ENCODE measurements at places on chromosomes 16 and 17.

- DNase-seq = peak; percentile 11
These were observed at the start of gene HAS3 for GRCh38 chr16:69105501-69106361. Gene HAS3, plus strand, starts transcription at chr16:69105653. Its CDS starts 3,743 bp downstream, at chr16:69109396.

DNA sequence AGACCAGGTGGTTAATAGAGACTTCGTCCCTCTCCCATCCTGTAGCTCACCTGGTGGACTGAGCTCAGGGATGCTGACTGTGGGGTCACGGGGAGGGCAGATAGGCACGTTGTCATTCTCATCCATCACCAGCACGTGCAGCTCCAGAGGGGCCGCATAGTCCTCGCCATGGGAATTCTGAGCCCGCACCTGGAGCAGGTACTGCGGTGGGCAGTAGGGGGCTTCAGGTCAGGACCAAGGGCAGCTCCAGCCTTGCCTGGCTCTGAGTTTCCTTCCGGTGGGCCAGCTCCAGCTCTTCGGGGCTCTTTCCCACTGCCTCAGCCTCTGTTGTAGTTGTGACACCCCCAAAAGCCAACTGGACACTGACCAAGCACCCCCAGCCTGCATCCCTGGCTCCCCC is 5.6 kb downstream of the CDH16 start:
- no peak for DNase-seq

DNA sequence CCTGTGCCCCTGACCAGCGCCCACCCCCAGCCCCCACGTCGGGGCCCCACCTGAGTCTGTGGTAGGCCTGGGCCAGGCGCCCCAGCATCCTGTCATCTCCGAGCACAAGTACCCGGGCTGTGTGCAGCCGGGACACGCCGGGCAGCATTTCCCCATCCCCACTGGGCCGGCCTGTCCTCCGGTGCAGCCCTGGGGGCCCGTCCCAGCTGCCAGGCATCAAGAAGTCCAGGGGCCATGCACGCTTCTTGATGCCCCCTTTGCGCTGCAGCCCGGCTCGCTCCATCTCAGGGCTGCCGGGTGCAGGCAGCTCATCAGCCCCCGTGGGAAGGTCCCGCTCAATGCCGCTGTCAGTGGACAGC is 29.3 kb upstream of the MFSD6L start:
- no peak for DNase-seq

GRCh38 chr16:11131706-11132105 is 124.3 kb downstream of the SOCS1 start:
- DNase-seq = no peak

DNA sequence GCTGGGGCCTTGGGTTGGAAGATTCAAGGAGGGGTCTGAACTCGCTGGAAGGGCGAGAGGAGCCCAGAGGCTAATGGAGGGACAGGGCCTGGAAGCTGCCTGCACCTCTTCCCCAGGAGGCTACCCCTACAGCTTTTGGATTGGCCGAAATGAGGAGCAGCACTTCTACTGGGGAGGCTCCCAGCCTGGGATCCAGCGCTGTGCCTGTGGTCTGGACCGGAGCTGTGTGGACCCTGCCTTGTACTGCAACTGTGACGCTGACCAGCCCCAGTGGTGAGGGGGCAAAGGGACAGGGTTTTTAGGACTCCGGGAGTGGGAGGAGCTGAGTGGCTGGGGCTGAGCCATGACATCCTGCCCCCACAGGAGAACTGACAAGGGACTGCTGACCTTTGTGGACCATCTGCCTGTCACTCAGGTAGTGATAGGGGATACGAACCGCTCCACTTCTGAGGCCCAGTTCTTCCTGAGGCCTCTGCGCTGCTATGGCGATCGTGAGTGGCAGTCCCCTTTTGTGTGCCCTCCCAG is 8.8 kb downstream of the CNTNAP1 start:
- DNase-seq = no peak

DNA sequence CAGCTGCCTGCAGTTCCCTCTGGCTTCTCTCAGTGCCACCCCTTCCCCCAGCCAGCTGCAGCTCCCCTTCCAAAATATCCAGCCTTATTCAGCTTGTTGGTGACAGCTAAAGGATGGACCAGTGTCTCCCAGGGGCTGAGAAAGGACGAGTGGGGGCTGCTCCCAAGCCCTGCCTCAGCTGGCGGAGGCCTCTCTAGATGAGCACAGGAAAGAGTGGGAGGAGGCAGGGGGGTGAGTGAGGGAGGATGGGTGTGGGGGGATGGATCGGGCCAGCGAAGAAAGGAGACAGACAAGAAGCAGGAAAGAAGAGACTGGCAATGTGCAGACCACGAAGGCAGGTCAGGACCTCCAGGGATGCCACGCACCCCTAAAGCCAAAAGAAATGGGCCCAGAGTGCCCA is 17.5 kb downstream of the PIPOX start:
- no peak for DNase-seq

GRCh38 chr16:19135896-19136438 is 22.2 kb downstream of the ITPRIPL2 start:
- DNase-seq = no peak

DNA sequence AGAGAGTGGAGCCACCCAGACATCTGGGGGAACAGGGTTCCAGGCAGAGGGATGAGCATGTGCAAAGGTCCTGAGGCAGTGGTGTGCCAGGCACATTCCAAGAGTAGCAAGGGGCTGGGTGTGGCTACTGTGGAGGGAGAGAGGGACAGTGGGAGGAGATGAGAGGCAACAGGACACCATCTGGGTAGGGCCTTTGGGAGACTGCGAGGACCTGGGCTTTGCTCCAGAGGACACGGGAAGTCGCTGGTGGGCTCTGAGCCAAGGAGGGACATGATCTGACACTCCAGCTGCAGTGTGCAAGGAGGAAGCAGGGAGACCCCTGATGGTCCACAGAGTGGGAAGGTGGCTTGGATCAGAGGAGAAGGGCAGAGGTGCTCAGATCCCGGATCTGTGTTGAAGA is 56.7 kb upstream of the MED9 start:
- no peak for DNase-seq

DNA sequence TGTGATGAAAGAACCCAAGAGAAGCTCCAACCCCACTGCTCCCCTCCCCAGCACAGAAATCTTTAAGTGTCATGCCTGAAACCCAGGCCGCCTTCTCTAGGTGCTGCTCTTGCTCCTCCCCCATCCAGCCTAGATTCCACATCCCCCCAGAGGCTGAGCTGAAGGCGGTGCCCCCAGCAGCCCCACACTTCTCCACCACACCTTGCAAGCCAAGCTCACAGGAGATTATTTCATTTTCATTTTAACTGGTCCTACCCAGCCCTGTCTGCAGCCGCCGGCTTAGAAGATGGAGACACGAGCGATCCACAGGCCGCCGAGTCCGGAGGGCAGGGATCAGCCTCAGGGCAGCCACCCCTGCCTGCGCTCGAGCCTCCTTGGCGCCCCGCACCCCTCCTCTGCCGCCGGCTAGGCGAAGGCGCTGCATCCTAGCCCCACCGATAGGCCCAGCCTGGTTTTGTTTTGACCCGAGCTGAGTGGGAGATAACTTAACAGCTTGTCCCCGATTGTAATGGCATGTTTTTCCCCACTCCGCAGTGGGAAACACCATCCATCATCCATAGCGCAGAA is 125.3 kb downstream of the RBFOX3 start:
- no peak for DNase-seq

DNA sequence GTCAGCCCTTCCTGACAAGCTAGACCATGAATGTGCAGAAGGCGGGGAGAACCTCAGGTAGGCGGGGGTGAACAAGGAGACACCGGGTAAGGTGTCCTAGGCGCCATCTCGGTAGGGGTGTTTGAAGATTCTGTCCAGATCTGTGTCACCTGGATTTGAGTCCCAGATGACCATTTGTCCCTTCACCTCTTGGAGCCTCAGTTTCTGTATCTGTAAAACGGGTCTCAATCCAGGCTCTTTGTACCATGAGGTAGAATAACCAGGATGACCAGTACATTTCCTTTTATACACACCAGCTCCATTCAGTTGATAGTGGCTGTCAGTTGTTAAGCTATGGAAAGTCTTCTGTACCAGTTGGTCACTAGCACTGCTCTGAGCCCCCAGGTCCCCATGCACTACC is 86.7 kb downstream of the ABCC6 start:
- no peak for DNase-seq
